Dermis microvascular lymphatic vessel endothelial cell (primary cell): ENCODE measurements at places on chromosomes 4 and X.

GRCh38 chr4:146959692-146960091, 14.0 kb upstream of the TTC29 start:
- DNase-seq: peak; percentile 26

GRCh38 chrX:2643880-2644279, 47.2 kb upstream of the CD99 start:
- DNase-seq: no peak

DNA sequence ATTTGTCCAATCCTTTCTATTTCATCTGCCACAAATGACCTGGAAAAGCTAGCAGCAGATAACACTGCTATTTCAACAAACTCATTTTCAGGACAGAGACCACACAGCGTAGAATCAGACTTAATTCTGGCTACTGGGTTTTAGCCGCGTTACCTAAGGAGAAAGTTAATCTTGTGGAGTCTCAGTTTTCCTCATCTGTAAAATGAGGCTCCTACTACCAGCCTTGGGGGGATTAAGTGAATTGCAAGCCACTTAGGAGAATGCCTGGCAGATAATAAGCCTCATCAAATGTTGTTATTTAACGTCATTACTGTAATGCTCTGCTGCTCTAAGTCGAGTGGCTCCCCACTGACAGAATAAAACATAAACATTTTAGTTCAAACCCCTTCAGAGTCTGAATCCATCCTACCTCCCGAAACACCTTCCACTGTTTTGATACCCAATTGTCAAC, 1.4 kb downstream of the CCNI start:
- no peak for DNase-seq

GRCh38 chr4:680928-681645, 6.7 kb downstream of the MYL5 start:
- no peak for DNase-seq

DNA sequence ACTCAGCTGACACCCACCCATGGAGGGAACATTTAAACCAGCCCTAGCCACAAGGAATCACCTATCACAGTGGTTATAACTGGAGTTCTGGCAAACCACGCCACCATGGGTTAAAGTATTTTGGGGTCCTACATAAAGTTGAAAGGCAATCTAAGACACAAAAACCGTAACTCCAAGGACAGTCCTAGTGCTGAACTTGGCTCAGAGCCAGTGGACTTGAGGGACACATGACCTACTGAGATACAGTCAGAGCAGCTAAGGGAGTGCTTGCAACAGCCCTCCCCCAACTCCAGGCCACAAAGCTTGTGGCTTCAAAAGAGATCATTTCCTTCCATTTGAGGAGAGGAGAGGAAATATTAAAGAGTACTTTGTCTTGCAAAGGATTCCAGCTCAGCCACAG, 300.5 kb downstream of the FGF13 start:
- no peak for DNase-seq

DNA sequence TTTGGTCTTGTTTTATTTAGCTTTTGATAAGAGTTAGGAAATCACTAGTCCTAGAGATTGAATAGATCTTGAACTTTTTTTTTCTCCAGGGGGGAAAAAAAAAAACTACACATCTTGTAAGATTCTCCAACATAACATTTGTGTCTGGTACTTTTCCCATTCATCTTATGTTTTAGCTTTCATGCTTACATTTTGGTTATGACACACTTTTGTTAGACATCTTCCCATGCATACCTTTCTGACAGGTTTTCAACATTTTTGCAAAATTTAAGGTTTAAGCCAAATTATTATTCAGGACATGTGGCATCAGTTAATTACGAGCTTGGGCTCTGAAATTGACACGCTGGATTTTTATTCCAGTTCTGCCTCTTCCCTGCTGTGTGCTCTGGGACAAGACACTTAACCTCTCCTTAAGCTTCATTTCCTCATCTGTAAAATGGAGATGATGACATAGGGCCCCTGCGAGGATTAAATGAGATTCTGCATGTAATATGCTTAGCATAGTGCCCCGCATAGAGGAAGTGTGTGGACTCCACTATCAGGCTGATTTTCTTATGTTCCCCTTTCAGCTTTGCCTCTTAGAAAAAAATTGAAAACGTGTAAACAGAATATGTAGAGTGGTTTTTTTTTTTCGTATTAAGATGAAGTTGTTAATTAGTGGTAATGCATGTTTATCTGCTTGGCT, 5.3 kb downstream of the KIT start:
- no peak for DNase-seq

- no peak for DNase-seq
Measured at GRCh38 chr4:151865744-151866591, 105.2 kb upstream of the GATB start.

- DNase-seq: no peak
Measured at GRCh38 chrX:143994206-143994605, 110.3 kb downstream of the UBE2NL start.

GRCh38 chrX:153869473-153870287, 16.3 kb downstream of the L1CAM start:
- no peak for DNase-seq

GRCh38 chrX:129842510-129843208, 1.0 kb downstream of the ZDHHC9 start:
- DNase-seq: no peak

GRCh38 chr4:78220283-78220682, 163.2 kb downstream of the FRAS1 start:
- no peak for DNase-seq

GRCh38 chrX:139423186-139423585, 107.4 kb upstream of the F9 start:
- no peak for DNase-seq
